Activated T-helper 1 cell treated with anti-CD3 and anti-CD28 coated beads, Interleukin-2, amount 50 U/mL, for 16 hours (primary cell): ENCODE measurements at places on chromosomes 1 and 21.

- no peak for DNase-seq
These were observed 74.4 kb upstream of the ZC3H12A start for GRCh38 chr1:37399830-37400464.

DNA sequence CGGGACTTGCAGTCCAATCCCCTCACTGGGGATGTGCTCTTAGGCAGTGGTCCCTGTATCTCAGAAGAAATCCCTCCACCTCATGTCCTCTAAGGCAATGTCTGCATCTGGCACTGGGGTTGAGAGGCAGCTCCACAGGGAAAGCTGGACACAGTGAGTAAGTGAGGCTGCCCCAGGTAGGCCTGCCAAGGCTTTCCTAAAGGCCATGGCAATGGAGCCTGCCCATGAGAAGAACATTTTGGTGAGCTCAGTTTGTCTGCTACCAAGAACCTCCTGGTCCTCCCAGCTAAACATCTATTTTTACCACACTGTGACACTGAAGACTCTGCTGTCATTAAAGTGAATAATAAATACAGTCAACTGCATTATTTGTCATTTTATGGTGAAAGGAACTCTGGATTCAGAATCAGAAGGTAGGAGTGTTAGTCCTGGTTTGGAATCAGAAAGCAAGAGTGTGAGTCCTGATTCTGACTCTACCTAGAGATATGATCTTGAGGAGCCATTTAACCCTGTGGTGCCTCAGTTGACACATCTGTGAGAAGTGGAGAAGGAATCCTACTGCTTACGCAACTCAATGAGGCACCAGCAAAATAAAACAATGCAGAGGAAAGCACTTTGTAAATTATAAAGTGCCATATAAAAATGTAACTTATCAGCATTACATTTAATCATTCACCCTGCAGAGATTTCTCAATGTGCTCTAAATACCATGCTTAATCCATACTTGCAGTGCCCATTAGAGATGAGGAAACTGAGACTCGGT is 41.0 kb downstream of the TBX15 start:
- no peak for DNase-seq

GRCh38 chr1:233010146-233010545 is 59.7 kb downstream of the NTPCR start:
- DNase-seq, result no peak

GRCh38 chr1:151729966-151730291 is 8.6 kb downstream of the RIIAD1 start:
- no peak for DNase-seq

GRCh38 chr1:12485231-12486058 is 132.6 kb downstream of the DHRS3 start:
- no peak for DNase-seq

- DNase-seq, result no peak
These were observed 514.7 kb downstream of the NUF2 start for GRCh38 chr1:163836481-163836880.
